Stimulated activated CD8-positive, alpha-beta memory T cell treated with anti-CD3 and anti-CD28 coated beads, Interleukin-4, amount 100 ng/mL, for 1 hour (primary cell): ENCODE measurements at places on chromosomes 5 and 9.

DNA sequence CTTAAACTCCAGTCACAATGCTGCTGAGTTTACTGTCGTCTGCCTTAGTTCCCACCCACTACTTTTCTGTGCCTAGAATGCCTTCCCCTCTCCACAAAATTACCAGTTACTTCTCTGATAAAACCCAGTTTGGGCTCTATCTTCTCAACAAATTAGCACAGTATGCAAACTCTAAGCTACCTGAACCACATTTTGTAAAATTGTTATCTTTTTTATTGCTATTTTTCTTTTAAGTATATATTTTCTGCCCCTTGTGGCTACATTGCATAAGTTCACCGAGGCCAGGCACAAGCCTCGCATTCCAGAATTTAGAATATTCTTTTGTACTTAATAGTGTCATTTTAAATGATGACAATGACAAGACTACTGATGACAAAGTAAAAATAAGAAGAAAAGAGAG is 60.0 kb downstream of the POU5F2 start:
- DNase-seq = no peak

DNA sequence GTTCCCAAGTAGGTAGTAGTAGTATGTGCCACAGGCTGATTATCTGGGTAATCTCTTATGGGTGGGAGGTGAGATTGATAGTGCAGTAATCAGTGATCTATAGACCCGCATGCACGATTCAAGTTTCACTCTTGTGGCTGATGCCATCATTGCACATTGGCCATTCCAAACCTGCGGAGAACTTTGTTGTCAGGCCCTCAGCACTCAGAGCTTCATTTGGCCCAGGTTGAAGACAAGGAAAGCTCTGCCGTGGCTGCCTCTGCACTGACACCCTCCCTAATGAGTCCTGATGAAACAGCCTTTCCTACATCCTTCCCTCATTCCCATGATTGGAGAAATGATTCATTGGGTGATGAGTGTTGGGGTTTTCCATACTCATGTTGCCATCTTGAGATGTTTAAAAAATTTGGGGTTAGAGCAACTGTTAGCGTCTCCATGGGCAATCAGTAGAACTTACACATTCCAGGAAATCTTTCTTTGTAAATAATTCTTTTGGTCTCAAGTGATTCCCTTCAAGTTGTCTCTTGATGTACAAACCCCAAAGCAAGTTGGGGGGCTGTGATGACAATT is 22.9 kb downstream of the PROP1 start:
- no peak for DNase-seq

DNA sequence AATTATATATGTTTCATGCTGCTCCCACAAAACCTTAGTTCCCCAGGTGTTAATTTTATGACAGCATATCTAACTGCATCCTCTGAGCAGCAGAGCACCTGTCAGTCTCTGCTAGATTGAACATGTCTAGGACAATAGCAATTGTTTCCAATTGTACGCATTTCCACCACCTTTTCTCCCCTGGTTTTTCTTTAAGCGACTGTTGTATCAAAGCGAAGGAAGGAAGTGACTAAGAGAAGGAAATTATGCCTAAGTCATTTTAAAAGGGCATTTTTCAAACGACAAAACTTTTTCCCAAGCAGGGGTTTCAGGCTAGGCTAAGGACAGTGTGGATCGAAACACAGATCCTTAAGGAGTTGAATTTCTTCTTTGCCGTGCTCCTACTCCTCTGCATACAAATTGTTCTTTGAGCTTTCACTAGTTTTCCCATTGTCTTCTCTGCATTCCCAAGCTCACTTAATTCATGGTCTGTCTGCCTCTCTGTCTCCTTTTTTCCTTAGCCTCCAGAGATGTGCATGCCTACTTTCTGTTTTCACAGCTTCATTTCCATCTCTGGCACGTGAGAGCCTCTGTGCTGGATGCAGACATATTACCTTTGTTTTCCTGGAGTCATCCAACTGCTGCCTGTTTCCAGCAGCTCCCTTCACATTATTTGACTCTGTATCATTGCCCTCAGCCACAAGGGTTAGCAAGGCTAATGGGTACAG is 39.4 kb upstream of the STARD4 start:
- no peak for DNase-seq

DNA sequence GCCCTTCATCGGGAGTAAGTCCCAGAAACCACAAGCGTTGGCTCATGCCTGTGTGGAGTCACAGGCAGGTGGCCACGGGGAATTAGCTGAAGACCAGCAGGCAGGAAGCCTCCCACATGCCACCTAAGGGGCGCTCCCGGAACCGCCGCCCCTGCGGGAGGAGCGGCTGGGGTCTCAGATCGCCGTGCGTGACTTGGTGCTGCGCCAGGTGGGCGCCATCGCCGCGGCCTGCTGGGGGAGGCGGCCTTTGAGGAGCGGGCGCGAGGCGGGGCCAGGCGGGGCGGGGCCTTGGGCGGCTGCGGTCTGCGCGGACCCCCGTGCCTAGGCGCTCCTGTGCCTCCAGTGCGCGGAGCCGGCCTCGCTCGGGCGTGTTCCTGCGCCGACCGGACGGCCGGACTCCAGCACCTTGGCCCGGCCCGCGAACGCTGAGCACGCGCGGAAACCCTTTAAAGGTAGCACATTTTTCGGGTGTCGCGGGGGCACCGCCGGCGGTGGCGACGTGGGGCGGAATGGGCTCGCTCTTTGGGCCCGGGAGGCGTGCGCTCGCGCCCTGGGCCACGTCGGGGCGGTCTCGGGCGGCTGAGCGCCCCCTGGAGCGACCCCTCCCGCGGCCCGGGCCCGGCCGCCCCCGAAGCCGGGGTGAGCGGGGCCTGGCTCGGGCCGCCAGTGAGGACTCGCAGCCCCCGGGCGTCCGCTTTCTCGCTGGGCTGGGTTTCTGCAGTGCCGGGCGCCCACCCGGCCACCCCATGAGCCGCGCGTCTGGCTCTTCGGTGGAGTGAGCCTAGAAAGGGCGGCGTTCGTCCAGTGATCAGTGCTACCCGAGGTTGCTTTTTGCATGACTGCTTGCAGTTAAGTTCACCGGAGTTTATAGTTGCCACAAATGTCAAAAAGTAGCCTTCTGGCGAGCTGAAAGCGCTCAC is 24.5 kb downstream of the LECT2 start:
- DNase-seq = no peak

GRCh38 chr9:20865347-20865746 is 166.1 kb downstream of the HACD4 start:
- DNase-seq = no peak

DNA sequence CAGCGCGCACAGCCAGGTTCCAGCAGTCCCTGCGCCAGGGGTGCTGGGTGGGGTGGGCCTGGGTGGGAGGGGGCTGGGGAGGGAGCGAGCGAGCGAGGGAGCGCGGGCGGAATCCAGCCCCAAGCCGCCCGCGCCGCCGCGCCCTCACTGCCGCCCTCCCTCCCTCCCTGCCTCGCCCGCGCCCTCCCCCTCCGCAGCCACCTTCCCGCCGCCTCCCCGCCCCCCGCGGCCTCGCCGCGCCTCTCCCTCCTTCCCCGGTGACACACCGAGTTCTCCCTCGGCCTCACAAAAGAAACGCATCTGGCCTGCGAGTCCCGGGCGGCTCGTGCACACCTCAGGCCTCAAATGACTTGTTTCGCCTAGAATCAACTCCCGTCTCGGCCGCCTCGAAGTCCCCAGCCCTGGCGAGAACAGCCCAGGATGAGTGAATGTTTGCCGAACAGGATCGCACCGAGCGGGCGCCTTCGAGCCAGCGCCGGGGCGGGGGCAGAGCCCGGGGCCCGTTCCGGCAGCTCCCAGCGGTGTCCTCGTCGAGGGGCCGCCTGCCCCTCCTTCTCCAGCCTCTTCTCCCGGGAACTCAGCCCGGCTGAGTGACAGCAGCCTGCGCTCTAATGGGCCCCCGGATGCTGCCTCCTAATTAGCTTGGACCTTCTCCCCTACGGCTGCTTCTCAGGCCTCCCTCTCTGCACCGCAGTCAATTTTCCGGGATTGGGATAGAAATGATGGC is 371 bp upstream of the PITX1 start:
- DNase-seq = no peak

GRCh38 chr9:19102181-19102630 is 498 bp downstream of the HAUS6 start:
- no peak for DNase-seq

DNA sequence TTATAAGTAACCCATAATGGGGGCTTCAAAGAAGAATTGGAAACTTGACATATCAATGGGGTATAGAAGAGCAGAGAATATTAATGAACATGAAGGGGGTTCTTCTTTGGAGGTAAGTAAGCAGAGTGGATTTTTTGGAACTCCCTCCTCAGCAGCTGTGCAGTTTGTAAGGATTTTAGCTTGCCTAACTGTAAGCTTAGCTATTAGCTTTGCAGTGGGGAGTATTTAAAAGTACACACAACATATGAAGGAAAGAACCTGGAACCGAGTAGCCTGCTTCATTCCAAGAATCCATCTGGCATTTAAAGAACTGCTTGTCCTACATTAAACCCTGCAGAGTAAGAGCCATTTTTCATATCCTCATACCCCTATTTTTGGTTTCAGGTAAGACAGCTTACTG is 2.2 kb upstream of the PBX3 start:
- DNase-seq = no peak

- DNase-seq = no peak
Measured at GRCh38 chr5:55533521-55534435, 986 bp downstream of the PLPP1 start.

DNA sequence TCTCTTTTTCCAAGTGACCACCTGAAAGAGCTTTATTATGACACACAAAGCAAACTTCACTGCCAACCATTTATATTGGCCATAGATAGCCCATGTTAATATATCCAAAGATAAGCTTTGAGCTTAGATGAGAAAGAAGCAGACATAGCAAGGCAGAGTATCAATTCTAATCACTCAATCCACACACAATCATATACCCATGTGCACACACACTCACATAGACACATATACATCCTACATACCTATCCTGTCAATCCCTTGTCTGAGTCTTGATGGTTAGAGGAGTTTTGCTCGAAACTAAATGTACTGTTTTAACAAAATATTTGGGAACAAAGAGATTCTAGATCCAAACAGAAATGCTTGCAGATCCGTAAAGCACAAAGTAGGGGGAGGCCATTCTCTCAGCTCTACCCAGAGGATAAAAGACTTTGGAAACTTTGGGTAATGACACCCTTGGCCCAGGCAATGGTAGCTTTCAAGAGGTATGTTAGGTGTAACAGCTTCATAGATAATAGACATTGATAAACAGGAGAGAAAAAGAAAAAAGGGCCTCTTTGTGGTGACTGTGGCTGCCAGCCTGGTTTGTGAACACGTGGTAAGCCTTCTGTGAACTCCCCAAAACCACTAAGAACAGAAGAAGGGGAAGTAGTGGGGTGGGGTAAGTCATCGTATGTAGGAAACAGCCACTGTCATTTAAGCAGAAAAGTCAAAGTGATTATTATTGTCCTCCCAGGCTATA is 121.6 kb downstream of the TLR4 start:
- peak; percentile 16 for DNase-seq

GRCh38 chr9:104982543-104982942 is 54.6 kb upstream of the ABCA1 start:
- no peak for DNase-seq

DNA sequence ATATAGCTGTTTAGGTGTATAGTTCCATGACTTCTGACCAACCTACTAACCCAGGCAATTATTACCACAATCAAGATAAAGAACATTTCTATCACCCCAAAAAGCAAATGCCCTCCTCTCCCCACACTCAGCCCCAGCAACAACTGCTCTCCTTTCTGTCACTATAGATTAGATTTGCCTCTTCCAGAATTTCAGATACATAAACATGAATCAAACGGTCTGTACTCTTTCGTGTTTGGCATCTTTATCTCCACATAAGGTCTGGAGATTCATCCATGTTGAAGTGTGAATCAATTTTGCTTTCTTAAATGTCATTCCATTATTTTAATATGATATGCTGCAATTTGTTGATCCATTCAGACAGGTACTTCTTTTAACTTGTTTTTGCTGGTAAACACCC is 10.5 kb upstream of the GCNT1 start:
- no peak for DNase-seq

DNA sequence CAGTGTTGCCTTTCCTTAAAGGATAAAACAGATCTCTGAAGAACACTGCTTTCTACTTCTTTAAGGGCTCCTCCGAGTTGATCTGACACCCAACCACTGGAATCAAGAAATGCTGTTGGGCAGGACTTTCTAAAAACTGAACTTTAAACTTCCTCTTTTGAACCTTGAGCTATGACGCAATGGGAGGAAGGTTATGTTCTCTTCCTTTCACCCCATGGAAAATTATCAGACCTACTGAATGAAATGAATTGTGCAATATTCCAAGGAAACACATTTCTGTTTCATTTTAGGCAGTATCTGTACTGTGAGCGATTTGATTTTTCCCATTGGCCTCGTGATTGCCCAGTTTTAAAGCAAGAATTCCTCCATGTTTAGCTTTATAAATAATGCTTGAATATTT is 206.0 kb upstream of the PRR16 start:
- DNase-seq = no peak

GRCh38 chr5:52751137-52751536 is 36.6 kb upstream of the ITGA1 start:
- no peak for DNase-seq

DNA sequence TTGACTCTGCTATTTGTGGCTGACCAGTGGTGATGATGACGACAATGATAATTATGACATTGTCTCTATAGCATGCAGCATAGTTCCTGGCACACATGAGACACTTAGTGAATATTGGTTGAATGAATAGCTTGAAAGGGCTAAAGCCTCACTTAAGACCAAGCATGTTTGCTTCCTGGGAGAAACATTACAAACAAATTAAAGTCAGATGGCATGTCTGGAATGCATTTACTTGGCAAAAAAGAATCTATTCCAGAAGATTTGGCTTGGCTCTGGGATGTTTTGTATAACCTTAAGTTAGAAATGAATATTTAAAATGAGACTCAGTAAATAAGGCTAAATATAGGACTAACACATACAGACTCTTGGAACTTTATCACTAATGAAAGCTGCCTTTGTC is 21.6 kb downstream of the GAS1 start:
- DNase-seq = no peak

- no peak for DNase-seq
Measured at GRCh38 chr5:175219366-175219765, 224.6 kb downstream of the DRD1 start.

- DNase-seq = no peak
Measured at GRCh38 chr9:111284703-111285102, 45.3 kb downstream of the OR2K2 start.

GRCh38 chr9:89357331-89358197 is 39.3 kb downstream of the SECISBP2 start:
- DNase-seq = no peak

DNA sequence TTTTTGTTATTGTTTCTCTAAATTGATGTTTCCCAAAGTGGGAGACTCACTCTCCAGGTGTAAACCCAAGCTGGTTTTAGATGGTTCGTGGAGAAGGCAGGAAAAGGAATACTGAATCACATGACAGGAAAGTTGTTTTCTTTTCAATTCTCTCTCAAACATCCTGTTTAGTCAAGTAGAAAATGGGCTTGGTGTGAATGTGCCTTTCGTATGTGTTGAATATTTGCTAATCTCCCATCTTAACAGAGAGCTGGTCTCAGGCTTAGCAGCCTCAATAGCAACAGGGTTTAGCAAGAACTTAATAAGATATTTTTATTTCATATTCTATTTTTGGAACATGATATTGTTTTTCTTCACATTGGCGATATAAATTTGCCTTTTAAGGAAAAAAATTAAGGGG is 119.7 kb downstream of the INSYN2B start:
- DNase-seq = no peak
